Stimulated activated CD4-positive, alpha-beta T cell treated with anti-CD3 and anti-CD28 coated beads, Interleukin-12 subunit alpha, Interleukin-12 subunit beta, amount 100 ng/mL, for 4 hours (primary cell): ENCODE measurements at places on chromosomes 4 and X.

- DNase-seq, result no peak
Measured at GRCh38 chrX:16063141-16063540, 60.2 kb upstream of the GRPR start.

GRCh38 chrX:131675596-131676194, 131.8 kb downstream of the OR13H1 start:
- no peak for DNase-seq

- no peak for DNase-seq
Measured at GRCh38 chrX:136256026-136256425, 4.8 kb upstream of the MAP7D3 start.

DNA sequence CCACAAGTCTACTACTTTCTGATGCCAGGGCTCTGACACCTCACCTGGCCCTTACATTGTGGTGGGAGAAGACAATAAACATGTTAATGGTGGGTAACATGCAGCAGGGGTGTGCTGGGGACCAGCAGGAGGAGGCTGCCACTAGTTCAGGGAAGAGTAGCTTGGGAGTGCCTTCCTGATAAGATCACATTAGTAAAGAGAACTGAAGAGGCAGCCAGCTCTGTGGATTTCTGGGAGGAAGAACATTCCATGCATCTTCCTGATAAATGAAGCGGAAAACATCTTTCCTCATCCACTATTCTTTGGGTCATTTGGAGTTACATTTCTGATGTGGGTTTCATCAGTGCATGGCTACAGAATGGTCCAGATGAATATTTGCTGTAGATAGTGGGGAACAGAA, 9.0 kb downstream of the RNF150 start:
- DNase-seq, result no peak

- no peak for DNase-seq
Measured at GRCh38 chrX:21943460-21944135, 3.1 kb downstream of the SMS start.

GRCh38 chr4:102343964-102344519, 1.2 kb downstream of the SLC39A8 start:
- peak; percentile 71 for DNase-seq

DNA sequence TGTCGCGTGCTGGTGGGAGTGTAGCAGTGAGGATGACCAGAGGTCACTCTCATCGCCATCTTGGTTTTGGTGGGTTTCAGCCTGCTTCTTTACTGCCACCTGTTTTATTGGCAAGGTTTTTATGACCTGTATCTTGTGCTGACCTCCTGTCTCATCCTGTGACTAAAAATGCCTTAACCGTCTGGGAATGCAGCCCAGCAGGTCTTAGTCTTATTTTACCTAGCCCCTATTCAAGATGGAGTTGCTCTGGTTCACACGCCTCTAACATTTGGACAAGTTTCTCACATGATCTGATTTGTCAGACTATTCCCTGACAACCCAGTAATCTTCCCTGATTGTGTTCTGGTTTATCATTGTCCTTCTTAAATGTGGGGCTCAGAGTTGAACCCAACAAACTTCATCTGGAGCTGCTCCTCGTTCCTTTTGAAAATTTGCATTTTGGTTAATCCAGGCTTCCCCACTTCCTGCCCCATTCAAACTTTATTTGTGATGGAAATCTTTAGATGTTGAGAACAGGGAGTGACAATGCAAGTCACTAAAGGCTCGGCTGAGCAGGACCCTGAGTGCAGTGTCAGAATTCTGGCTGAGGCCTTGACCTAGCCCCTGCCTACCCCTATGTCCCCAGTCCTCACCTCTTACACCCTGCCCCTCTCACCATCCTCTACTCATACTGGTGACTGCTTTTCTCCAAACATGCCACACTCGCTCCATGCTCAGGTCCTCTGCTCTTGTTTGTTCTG, 226.8 kb downstream of the STIM2 start:
- DNase-seq, result no peak

GRCh38 chr4:100962698-100963097, 384.6 kb downstream of the PPP3CA start:
- DNase-seq, result no peak

DNA sequence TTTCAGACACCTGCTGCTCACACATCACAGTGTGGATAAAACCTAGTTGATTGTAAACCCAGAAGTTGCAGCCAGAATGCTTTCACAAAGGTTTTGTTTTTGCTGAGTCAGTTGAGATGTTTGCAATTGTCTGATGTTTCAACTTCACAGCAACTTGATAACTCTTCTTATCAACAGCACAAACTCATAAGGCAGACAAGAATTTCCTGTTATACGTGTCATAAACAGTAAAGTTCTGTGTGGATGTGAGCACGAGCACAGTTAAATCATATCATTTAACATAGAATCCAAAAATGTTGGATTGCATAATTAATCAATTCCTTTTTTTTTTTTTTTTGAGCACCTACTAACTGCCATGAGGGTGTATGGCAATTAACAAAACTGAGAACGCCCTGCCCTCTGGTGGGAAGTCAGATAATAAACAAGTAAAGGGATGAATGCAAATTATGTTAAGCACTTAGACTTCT, 512.2 kb downstream of the PDHA2 start:
- no peak for DNase-seq

DNA sequence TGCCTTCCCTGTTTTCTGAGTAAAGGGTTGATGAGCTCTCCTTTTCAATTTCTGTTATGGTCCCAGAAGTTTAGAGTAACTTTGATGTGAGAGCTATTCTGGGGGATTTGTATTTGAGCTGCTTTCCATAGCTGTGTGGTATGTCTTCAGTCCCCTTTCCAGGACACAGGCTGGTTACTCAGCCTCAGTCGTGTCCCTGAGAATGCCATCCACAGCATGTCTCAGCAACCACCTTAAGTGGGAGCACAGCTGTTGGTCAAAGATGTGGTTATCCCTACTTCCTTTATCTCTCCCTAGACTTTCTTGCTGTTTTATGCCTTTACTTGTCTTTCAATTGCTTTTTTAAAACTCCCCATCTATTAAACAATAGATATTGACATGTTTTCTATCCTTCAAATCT, 37.8 kb downstream of the RNF175 start:
- no peak for DNase-seq

- DNase-seq, result no peak
Measured at GRCh38 chr4:16582526-16582925, 315.9 kb downstream of the LDB2 start.
